ENCODE measurements at places on chromosomes 13 and 19.

GRCh38 chr13:36736119-36736726 is 62.4 kb downstream of the SERTM1 start:
- peak; percentile 46 for DNase-seq

DNA sequence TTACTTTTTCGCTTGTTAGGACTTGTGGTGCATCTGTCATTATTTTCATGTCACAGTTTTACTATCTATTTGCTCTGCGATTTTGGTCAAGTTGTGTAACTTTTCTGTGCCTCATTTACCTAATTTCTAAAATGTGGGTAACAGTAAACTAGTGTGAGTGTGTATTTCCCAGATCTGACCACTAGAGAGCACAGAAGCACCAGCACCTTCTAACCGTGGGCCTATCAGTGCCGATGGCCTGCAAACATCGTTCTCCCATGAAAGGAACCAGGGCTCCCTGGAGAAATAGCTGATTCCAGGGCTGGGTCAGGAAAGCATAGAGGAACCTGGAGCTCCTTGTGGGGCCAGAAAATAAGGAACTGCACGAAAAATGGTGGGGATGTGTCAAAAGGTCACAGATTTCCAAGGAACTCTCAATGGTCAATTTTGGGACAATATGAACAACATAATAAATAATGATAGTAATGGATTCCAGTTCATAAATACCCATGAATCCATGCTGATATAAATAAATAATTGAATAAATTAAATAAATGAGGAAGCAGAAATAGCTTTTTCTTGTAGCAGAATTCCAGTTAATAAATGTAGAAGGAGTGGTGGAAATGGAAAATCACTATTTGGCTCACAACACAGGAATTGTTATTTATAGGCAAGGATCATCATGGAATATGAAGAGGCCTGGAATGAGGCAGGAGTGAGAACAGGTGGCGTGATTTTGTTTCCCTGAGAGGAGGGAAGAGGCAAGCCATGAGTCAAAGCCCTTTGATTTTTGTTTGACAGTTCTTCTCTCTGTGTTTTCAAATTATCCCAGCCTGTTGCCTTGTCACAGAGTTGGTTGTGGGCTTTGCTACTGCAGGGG is 31.1 kb downstream of the CEACAM8 start:
- peak; percentile 42 for DNase-seq

GRCh38 chr19:42355896-42356295 is 30.5 kb downstream of the MEGF8 start:
- DNase-seq: no peak

DNA sequence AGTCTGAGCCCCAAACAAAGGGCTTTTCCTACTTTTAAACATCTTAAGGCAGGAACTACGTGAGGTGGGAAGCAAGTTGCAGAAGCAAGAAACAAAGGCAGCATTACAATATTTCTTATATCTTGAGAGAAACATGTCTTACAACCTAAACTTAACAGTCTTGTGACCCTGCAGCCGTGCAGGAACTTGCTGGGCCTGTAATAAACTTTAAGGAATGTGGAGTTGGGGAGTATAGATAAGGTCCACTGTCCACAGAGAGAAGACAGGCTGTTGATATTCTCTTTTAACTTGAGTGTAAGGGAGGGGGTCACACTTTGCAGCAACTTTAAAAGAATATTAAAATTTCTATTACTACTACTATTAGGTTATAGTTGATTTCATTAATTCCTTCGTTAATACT is 214.6 kb upstream of the HTR2A start:
- DNase-seq: no peak

DNA sequence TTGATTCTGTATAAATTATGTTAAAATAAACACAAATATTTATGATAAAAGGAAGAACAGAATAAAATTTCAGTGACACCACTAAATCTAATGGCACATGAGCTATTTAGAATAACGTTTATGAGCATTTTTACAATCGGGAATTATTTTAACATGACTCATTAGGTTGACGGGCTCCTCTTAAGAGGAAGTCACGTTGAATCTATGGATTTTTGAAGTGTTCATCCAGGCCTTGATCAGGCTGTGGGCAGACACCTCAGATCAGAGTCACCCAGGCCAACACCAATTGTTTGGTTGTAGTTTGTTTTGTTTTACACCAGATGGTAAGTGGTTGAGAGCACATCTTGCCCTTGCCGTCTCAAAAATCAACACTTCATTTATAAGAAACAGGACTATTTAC is 257.8 kb downstream of the FOXO1 start:
- peak; percentile 90 for DNase-seq

- no peak for DNase-seq
These were observed 1633.0 kb upstream of the PCDH20 start for GRCh38 chr13:63048653-63049052.

DNA sequence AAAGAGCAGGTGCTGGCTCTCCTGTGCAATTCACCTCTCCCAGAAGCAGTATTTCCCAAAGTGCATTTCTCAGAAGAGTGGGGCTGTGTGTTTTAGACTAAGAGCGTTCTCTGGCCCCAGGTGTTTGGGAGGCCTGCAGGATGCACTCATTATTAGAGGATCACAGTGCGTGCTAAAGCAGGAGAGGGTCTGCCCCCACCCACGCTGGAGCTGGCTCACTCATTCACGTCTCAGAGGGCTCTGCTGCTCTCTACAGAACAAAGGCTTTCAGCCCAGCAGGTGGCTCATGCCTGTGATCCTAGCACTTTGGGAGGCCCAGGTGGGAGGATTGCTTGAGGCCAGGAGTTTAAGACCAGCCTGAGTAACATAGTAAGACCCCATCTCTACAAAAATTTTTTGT is 756.7 kb downstream of the UQCRFS1 start:
- DNase-seq: no peak

DNA sequence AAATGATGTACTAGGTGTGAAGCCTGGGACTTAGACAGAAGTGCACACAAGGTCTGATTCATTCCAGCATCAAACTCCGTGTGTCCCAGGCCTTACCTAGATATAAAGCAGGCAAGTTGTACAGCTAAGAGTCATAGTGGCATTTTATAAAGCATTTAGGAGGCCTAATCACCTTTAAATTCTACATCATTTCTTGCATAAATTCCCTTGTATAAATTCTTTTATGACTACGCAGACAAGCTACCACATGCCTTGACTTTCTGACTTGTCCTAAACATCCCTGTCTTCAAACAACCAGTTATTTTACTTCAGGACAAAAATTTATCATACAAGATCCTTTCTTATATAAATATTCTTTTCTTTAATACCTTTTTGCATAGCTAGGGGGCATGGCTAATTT is 22.5 kb downstream of the TMEM255B start:
- no peak for DNase-seq

DNA sequence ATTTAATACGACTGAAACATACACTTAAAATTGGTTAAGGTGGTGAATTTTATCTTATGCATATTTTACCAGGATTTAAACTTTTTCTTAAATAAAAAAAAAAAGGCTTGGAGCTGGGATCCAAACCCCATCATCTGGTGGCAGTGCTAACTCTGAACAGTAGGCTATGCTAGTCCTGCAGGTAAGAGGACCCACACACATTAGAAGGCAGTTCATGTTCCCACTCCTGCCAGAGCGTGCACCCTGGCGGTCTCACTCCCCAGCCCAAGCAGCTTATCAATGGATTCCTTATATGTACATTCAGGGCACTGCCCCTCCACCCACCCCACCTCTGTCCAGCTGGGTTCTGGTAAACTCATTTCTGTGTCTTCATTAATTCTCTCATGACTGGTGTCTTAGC is 31.3 kb upstream of the CEBPA start:
- DNase-seq: no peak

DNA sequence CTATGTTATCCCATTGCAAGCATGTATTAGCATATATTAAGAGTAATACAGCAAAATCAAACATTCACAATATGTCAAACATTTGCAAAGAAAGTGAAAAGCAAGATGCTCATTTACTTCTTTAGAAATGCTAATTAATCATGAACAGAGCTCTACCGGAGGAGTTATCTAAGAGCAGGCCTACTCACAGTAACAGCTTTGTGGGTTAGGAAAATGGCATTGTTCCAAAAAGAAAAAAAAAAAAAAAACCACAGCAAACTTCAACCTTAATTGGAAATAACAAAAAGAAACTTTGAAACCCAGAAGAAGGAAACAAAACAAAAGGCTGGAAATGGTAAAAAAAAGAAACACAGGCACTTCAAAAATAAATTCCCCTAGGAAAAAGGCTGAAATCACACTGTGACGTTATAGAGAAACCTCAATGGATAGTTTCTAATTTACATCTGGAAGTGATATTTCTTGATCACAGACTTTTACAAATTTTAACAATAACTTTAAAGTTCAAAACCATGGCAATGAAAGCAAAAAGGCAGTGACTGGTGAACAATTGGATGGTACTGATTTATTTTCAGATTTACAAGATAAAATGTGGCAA is 1236.8 kb upstream of the SPRY2 start:
- no peak for DNase-seq

DNA sequence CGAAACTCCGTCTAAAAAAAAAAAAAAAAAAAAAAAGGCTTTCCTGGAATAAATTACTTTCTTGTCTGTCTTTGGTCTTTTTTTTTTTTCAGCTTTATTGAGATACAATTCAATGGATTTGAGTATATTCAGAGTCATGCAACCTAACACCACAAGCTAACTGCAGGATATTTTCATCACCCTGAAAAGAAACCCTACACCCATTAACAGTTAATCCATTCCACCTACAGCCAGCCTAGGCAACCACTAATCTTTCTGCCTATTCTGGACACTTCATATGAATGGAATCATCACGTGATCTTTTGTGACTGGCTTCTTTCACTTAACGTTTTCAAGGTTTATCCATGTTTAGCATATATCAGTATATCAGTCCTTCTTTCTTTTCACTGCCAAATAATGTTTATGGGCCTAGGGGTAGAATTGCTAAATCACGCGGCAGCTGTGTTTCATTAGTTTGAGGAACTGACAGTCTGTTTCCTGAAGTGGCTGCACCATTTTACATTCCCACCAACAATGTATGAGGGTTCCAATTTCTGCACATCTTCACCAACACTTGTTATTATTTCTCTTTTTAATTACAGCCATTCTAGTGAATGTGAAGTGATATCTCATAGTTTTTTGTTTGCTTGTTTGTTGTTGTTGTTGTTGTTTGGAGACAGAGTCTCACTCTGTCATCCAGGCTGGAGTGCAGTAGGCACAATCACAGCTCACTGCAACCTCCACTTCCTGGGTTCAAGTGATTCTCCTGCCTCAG is 19.9 kb downstream of the LRFN3 start:
- DNase-seq: no peak

DNA sequence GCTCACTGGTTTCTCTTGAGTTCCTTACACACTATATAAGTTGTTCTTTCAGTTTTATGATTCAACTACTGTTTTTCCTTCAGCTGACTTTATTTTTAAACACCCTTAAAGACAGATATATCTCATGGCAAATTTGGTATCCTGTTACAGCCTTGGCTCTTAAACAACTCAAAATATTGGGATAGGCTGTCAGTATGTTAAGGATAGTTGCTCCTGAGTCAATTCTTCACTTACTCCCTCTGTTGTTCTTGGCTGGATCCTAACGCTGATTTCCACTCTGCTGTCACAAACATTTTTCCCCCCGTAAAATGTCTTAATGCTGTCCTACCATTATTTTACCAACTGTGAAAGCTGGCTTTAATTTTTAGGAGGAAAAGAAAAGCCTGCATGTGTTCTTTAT is 1.2 kb downstream of the KCNRG start:
- no peak for DNase-seq

DNA sequence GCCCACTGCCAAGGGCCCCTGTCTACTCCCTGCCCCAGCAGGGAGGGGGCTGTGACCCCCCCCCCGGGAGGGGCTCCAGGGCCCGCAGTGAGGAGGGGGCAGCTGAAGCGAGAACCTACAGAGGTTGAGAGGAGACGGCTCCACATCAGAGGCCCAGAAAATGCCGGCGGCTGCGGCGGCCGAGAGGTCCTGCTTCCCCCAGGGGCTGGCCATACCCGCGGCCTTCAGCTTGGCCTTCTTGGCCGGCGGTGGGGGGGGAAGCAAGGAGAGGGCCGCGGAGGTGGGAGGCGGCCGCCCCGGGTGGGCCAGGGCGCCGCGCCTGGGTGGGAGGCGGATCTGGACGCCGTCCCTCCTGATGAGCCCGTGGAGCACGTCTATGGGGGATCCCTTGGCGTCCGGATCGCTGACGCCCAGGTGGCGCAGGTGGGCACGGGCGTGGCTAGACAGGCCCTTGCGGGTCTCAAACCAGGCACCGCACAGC is 9.2 kb upstream of the AKAP8L start:
- no peak for DNase-seq

DNA sequence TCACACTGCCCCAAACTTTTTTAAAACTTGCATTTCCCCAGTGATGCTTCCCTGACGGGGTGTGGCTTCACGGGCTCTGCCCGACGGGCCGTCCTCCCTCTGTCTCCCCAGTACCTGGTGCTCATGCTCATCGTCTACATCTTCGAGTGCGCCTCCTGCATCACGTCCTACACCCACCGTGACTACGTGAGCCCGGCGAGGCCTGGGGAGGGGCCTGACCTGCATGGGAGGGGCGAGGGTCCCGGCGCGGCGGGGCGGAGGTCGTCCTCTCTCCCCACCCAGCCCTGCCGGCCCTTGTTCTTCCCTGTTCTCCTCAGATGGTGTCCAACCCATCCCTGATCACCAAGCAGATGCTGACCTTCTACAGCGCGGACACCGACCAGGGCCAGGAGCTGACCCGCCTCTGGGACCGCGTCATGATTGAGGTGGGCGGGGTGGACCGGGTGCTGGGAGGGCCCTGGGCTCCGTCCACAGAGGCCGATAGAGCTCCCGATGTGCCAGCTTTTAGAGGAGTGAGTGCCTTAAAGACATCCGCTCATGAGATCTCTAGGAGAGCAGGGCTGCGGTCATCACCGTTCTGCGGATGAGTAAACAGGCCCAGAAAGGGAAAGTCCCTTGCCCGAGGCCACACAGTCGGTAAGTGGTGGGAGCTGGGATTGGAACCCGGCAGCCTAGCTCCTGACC is 6.9 kb downstream of the UPK1A start:
- DNase-seq: peak; percentile 87

DNA sequence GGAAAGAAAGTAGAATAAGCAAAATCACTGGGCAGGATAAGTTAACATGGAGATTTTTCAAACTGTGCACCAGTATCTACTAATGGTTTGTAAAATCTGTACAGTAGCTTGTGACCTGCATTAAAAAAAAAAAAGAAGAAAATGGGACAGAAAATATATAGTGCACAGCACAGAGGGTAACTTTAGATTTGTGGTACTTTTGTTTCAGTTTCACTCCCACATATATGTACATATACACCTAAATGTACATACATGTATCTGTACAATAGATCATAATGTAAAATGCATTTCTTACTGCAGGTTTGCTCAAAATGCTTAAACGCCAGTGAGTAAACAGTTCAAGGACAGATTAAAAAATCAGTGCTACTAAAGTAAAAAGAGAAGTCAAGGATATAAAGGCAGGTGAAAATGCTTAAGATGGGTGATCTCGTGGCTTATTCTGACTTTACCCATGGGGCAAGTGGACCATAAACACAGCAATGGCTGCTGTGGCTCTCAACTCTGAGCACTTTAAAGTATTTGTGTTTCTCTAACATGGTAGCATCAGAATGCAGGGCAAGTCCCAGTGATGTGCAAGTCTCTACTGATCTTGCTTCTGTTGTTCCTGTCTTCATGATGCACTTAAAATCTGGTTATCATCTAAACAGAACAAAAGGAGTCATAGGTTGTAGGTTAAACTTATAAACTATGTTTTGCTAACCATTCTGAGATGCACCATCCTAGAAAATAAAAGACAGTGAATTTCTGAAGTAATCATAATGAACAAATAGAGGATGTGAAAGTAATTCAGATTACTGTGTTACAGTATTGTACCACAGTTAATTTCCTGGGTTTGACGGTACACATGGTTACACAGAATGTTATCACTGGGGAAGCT is 112.3 kb downstream of the MIPEP start:
- no peak for DNase-seq
